H4 (cell line): ENCODE measurements at places on chromosomes 11 and 22. TPM values are rescaled to one million over a fixed set of nuclear protein-coding genes. Genes with fewer than 3 reads are reported as not detected.

The CHRNA10 gene
- total RNA-seq = 0.18 and 0.91 TPM in 2 replicates

The UBQLN3 gene
- not detected in 2 replicates for total RNA-seq

The PRSS23 gene
- 113 and 125 TPM in 2 replicates for total RNA-seq

The SMC1B gene
- total RNA-seq = not detected in 2 replicates

DNA sequence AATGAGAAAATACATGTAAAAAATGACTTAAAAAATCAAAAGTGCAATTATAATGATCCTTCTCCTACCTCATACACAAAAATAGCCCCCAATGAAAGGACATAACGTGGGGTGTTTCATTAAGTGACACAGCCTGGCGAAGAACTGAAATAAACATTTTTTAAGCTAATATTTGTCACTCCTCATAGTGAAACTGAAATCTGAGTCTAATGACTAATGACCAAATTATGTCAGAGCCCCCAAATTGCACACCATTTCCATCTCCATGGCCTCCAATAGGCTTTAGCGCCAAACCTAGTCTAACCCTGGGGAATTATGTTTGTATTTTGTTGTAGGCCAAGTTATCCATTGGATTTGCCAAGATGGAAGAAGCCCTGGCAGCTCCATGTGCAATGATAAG, 119.1 kb downstream of the WT1 start:
- no peak for DNase-seq

DNA sequence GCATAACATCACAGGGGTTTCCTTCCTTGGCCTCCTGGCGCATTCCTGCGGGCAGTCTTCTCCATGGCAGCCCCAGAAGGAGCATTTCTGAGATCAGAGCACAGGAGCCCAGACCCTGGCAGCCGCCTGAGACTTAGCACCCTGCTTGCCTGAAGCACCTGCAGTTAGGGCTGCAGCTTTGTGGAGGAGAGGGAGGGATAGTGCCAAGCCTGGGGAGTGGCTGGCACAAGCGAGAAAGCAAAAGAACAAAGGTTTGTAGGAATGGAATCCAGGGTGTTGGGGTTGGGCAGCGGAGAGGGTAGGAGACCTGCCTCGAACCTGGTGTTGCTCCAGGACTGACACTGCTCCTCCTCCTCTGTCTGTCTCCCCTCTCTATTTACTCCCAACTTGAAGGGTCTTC, 66.9 kb downstream of the SCN3B start:
- no peak for DNase-seq

DNA sequence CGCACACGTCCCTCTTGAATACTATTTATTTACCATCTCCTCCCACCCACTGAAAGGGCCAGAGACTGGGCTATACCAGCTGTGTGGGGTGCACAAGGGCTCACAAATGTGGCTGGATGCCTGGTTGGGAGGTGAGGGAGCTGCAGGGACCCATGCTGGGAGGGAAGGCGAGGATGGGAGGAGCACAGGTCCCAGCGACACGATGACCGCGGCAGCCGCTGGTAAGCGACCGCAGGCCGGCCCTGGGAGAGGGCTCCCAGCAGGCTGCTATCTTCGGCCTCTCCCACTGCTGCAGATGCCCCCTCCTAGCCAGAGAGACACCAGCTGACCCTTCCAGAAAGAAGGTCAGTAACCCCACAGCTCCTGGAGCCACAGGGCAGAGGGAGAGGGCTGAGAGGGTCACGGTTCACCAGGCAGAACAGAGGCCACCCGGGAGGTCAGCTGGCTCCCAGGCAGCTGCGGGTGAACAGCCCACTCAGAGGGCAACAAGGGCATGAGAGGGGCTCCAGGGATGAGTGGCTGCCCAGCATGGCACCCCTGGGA, 163.9 kb downstream of the CRYBB2 start:
- DNase-seq = no peak

DNA sequence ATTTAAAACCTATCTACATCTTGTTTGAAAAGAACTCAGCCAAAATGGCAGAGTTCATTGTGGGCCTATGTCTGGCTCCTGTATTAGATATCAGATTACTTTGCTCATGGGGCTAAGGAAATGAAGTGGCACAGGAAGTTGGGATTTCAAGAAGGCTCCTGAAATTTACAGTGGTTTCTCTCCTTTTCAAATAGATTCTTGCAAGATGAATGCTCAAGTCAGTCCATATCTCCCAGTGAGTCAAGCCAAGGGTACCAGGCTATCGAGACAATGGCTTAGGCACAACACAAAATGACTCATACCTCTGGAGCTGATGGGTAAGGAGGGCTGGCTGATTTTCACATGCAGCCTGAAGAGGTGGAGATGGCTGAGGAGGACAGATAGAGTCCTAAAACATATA, 24.1 kb upstream of the APOA1 start:
- peak; percentile 25 for DNase-seq

- DNase-seq = no peak
Observed at GRCh38 chr22:27679176-27679575, 122.4 kb downstream of the MN1 start.

DNA sequence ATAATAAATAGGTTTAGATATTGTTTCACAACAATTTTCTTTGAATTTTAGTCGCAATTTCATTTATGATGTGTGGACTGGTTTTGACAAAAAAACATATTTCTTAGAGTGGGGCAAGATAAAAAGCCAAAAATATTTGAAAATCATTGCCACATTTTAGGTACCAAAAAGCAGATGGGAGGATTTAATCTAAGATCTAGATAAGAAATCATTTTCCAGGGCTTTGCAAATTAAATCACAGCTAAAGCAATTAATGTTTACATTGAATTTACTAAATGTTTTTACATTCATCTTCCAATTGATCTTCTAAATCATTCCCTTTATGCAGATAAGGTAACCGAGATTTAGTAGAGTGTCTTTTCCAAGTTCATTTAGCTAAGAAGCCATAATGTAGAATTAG, 1386.0 kb upstream of the TENM4 start:
- DNase-seq = no peak
